Gastrocnemius medialis (tissue), 4 donors: ENCODE measurements at places on chromosomes 3 and 15.

DNA sequence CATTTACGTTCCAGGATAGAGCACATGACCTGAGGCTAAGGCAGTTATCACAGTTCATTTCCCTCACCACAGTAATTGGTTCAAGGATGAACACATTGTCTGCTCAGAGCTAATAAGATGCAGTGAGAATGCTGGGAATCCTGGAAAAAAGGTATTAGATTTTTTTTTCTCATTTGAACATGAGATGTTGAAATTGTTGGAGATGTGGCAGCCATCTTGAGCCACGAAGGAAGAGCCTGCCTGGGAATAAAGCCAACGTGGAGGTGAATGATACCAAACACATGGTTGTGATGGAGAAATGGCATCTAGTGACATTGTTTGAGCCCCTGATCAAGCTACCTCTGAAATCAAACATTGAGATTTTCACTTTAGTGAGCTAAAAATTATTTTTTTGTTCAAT is 16.0 kb upstream of the STT3B start:
- no peak for DNase-seq

DNA sequence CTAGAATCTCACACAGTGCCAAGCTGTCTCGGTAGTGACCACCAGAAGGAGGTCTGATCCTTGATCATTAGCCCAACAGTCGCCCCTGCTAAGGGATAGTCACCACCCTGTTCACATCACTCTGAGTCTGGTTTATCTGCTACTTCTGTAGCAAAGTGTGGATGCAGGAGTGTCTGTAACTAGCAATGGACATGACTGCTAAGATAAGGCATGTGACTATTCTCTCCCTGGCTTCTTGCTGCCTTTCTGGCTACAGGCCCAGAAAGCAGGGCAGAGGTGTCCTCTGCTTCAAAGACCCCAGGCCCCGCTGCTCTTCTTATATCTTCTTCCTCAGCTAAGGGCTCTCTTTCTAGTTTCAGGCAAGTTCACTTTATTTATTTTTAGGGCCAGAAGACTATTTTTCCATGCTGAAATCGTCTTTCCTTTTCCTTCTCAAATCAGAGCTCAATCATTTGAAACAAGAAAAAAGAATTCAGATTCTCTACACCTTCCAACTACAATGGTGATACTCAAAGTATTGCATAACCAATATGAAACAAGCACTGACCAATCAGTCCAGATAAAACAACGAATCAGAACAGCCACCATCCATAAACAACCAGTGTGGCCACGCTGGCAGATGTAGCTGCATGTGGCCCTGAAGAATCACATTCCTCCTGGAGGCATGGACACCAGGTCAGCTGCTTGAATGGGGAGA is 8.0 kb upstream of the KNG1 start:
- DNase-seq, result no peak

GRCh38 chr15:41562244-41562643 is 3.2 kb downstream of the TYRO3 start:
- DNase-seq, result no peak

- no peak for DNase-seq
These were observed 15.6 kb downstream of the SNAP23 start for GRCh38 chr15:42511007-42511391.

- no peak for DNase-seq
These were observed 476.9 kb downstream of the ZNF385D start for GRCh38 chr3:21274079-21274571.
